ENCODE measurements at places on chromosomes 12 and 14.

GRCh38 chr12:67453191-67453590, 184.0 kb downstream of the CAND1 start:
- DNase-seq, result no peak

- no peak for DNase-seq
Measured at GRCh38 chr14:35390577-35391387, 13.8 kb downstream of the NFKBIA start.

DNA sequence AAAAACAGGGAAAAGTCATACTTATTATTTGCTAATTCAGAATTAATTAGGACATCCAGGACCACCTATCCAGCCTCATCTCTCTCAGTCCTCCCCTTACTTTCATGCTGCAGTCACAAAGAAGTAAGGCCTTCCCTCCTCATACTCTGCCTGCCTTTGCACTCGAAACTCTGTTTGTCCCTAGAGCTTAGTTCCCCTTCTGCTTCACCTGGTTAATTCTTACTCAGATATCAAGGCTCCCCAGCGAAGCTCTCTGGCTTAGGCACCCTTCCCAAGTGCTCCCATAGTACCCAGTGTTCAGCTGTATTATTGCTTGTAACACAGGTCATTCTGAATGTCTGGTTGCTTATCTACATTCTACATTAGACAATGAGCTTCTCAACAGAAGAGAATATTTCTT, 81.3 kb downstream of the ERGIC2 start:
- DNase-seq, result no peak

DNA sequence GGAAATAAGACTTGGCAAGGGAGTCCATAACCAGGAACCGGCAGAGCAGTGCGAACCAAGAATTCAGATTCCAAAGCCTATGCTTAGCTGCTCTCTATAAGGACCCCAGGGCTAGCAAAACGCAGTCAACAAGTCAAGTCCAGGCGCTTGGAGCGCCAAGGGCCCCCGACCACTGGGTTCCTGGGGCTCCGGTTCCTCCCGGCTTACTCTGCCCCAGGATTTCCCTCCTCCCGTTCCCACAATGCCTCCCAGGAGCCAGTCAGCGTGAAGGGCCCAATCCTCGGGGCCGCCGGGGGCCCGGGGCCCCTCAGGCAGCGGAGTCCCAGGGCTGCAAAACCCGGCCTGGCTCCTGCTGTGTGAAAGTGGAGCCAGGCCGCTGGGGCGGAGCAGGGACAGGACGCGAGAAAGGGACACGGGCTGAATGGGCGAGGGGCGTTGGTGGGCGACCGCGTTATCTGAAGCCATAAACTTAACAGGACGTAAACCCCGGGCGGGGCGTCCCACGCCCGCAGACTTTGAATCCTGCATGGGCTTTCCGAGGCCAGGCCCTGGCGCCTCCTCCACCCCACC, 1.5 kb downstream of the KRT8 start:
- DNase-seq, result no peak

DNA sequence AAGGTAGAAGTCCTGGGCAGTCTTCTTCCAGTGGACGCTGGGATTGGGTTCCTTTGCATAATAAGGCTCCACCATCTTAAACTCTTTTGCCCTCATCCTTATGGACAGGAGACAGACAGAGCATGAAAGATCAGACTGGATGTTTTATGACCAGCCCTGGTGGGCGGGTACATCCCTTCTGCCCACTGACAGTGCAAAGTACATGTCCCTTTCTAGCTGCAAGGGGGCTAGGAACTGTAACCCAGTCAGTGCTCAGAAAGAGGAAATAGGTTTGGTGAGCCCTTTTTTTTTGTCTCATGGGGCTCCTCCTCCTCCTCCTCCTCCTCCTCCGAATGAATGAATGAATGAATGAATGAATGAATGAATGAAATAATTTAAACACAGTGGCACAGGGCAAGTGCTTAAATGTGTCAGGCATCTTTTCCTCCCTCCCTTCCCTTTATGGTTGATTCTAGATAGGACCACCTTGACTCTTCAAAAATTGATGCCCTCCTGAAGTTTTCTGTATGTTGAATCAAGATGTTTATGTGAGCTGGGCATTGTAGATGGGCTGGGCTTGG, 36.4 kb upstream of the HNF1A start:
- no peak for DNase-seq
